ENCODE measurements at places on chromosomes 4 and X.

GRCh38 chr4:158238575-158238974 lies 28.3 kb downstream of the TMEM144 start:
- DNase-seq, result no peak

DNA sequence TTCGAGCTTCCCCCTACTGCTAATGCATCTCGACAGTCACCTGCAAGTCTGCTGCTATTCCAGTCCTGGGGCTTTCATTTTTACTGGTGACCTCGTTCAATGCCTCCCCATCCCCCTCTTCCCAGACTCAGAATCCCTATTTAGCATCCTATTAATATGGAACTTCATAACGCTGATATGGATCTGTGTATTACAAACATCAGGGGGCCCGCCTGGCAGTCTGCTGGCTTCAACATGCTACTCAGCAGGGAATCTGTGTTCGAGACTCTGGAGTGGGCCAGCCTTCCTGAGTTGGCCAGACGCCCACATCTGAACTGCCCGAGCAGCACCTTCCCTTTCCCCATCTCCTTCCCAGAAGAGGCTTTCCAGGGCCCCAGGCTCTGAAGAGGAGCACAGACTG lies 173.9 kb upstream of the PPARGC1A start:
- no peak for DNase-seq

- no peak for DNase-seq
Measured at GRCh38 chr4:39908284-39908683, 69.4 kb downstream of the PDS5A start.

DNA sequence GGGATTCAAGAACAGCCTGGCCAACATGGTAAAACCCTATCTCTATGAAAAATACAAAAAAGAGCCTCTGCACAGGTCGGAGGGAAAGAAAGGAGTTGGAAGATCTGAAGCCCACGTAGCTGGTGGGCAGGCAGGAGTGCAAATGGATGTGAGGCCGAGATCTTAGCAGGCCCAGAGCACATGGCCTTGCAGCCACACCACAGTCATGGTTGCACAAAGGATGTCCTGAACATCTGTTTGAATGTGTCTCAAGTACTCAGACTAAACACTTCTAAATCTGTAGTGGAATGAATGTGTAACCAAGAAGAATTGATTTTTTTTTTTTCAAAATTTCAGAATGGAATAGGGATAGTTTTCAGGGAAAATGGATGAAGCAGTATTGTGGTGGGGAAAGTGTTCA lies 10.8 kb downstream of the CA5B start:
- DNase-seq, result no peak
